ENCODE measurements at places on chromosomes 12 and 14.

DNA sequence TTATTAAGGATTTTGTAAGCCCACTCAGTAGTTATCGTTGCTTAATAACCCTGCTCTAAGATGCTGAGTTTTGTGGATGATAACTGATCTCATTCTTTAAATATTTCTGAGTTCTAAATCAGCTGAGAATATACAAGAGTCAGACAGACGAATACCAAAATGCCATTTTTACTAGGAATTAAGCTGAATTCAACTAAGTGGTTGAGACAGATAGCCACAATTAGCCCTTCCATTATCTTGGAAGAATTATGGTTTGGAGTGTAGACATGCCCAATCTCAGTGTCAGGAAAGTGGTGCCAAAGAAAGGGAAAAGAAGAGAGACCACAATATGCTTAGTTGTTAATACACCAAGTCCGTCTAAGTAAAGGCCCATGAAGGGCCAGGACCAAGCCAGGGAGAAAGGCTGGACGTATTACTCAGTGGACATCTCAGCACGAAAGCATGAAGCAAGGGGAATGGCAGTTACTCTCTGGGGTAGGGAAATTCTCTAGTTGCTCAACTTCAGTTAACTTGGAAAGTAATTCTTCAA lies 58.6 kb downstream of the KCNA5 start:
- no peak for DNase-seq

GRCh38 chr12:79397609-79398008 lies 293.2 kb downstream of the PAWR start:
- no peak for DNase-seq

- DNase-seq: no peak
These were observed 1293.1 kb upstream of the USP15 start for GRCh38 chr12:60967128-60967527.

GRCh38 chr12:6124411-6125309 lies at the start of gene VWF:
TSS of gene VWF (minus strand) at chr12:6124670. CDS start at chr12:6123196, 1,474 bp downstream.
- DNase-seq: no peak

- no peak for DNase-seq
These were observed 147.2 kb downstream of the PLEKHA5 start for GRCh38 chr12:19276767-19277166.

- no peak for DNase-seq
These were observed 10.0 kb upstream of the GPRC5A start for GRCh38 chr12:12881151-12881909.

GRCh38 chr12:27493260-27493940 lies 30.6 kb upstream of the PPFIBP1 start:
- no peak for DNase-seq

GRCh38 chr14:89226801-89227495 lies 190.1 kb downstream of the FOXN3 start:
- DNase-seq: no peak

Measured in C1 segment of cervical spinal cord (tissue), 14 donors.